Nephron progenitor cell (in vitro differentiated cells): ENCODE measurements at places on chromosomes 1 and 21.
A peak's percentile ranks its signal among the peaks of the same experiment; 100 is the strongest.

DNA sequence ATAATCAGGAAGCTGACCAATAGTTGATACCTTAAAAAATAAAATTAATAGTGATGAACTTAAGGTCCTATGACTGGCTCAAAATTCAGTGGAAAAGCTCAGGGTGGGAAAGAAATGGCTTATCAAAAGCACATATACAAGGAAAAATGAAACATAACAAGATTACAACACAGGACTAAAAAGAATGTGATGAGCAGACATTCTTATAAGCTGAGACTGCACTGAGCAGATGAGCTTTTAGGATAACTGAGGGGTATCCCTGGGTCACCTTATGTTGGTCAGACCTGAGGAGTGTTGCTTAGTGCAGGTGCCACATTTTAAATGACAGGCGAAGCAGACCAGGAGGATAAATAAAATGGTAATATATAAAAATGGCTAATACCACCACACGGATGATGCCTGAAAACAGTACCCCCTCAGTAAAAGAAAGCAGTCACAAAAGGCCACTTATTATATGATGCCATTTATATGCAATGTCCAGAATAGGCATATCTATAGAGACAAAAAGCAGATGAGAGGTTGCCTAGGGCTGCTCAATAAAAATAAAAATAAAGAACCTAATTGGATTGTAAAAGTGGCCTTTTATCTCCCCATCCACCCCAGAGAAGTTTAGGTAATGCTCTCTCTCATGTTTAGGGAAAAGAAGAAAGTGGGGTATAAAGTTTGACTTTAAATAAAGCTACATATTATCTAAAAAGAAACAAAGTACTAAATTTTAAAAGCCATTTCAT is 163.9 kb downstream of the SLC45A1 start:
- no peak for DNase-seq

- DNase-seq, result no peak
Observed at GRCh38 chr1:109595531-109595930, 23.9 kb downstream of the GNAT2 start.

- peak; percentile 56 for DNase-seq
Observed at GRCh38 chr21:45318556-45319404, 31.1 kb upstream of the POFUT2 start.

DNA sequence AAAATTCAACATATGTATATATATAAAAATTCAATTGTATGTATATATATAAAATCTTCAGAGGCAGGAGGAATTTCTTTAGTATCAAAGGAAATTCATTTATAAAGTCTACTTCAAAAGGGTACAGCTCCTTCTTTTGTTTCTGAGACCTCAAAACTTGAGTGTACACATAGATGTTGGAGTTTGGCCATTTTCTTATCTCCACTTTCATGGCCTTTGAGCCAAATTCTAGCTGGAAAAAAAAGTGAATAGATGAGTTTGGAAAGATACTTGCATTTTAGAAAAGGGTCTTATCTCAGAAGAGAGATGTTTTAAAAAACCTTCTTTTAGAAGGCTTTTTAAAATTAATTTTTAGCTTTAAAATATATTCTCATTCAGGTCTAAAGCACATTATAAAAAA is 103.2 kb downstream of the ATF6 start:
- no peak for DNase-seq

DNA sequence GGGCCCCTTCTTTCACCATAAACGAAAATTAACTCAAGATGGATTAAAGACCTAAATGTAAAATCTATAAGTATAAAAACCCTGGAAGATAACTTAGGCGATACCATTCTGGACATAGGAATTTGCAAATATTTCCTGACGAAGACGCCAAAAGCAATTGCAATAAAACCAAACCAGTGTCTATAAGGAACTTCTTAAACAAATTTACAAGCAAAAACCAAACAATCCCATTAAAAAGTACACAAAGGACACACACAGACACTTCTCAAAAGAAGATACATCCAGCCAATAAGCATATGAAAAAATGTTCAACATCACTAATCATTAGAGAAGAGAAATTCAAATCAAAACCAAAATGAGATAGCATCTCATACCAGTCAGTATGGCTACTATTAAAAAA is 78.8 kb upstream of the C1orf105 start:
- DNase-seq, result no peak

DNA sequence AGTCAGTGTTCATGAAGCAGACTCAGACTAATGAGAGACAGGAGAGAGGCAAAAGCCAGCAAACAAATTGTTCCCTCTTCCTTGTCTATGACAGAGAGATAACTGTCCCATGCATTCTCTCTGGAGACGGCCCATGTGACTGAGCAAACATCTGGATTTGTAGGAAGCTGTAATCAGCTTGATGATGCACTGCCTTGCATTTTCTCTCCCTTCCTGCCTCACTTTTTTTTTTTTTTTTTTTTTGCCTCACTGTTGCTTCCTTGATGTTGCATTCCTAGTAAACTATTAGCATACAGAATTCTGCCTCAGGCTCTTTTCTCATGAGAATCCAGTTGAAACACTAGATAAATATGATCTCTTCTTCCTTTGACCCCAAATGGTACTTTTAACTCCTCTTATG is 134.5 kb downstream of the HHIPL2 start:
- no peak for DNase-seq

DNA sequence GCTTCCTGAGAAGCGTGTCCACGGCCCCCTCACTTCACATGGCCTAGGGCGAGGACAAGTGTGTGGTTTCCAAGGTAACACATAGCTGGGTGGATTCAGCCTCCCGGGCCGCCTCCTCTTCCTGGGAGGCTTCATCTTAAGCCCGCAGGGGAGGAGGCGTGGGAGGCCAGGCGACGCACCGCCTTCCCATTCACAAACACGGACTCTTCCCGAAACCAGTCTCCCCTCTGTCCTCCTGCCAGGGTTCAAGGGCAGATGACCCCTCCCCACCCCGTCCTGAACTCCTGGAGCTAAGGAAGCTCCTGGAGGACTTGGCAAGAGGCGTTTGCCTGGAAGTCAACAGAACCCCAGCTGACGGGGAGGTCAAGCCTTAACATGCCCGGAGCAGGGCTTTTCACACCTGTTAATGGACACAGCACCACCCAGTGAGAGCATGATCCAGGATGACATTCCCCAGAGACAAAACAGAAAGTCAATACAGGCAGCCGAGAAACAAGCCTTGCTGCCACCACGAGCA is 56.7 kb downstream of the KCNN3 start:
- DNase-seq, result peak; percentile 42

GRCh38 chr21:33293136-33293535 is 27.0 kb downstream of the IL10RB start:
- DNase-seq, result no peak

- no peak for DNase-seq
Observed at GRCh38 chr1:20356850-20357459, 66.3 kb downstream of the VWA5B1 start.

- no peak for DNase-seq
Observed at GRCh38 chr1:87204921-87205320, 123.8 kb upstream of the LMO4 start.

- DNase-seq, result no peak
Observed at GRCh38 chr1:229323201-229323600, 19.6 kb downstream of the CCSAP start.

- no peak for DNase-seq
Observed at GRCh38 chr1:236663934-236664333, 22.4 kb upstream of the ACTN2 start.

DNA sequence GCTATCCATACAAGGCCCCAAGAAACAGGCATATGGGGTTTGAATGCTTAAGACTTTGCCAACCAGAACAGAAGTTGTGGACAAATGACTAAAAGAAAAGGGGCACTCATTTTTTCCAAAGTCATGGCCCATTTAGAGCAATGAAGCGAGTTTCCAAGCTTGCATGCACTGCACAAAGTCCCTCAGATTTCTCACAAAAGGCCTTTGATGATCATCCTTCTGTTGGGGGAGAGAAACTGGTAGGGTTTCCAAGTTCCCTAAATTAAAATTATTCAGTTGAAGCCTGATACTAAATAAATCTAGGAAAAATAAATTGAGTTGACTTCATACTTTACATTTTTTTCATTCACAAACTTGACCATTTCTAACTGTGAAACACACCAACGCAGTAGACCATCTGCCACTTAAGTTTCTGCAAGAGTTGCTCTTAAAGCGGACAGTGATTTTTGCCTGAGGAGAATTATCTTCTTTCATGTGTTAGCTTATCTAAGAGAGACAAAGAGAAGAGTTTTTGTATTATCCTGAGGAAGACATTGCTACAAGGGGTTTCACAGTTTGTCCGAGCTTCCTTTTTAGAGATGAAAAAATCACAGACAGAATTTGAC is 139.2 kb downstream of the SEC16B start:
- no peak for DNase-seq

DNA sequence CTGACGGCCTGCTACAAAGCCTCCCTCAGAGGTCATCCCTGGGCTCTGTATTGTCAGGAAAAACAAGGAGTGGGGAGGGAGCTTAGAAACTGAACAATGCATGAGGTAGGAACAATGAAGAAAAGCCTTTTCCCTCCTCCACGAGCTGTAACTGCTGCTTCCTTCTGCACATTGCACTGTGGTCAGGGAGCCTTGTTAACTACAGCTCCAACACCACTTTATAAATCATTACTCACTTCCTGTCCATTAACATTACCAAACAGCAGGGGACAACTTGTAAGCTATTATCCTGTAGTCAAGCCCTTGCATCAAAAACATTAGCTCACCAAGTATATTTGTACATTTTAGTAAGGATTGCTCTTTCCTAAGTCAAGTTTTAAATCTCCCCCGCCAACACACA is 336.0 kb upstream of the NR5A2 start:
- DNase-seq, result no peak

- no peak for DNase-seq
Observed at GRCh38 chr1:191875994-191876393, 282.3 kb upstream of the RGS18 start.

- DNase-seq, result no peak
Observed at GRCh38 chr1:3773572-3774275, 1.2 kb downstream of the SMIM1 start.

DNA sequence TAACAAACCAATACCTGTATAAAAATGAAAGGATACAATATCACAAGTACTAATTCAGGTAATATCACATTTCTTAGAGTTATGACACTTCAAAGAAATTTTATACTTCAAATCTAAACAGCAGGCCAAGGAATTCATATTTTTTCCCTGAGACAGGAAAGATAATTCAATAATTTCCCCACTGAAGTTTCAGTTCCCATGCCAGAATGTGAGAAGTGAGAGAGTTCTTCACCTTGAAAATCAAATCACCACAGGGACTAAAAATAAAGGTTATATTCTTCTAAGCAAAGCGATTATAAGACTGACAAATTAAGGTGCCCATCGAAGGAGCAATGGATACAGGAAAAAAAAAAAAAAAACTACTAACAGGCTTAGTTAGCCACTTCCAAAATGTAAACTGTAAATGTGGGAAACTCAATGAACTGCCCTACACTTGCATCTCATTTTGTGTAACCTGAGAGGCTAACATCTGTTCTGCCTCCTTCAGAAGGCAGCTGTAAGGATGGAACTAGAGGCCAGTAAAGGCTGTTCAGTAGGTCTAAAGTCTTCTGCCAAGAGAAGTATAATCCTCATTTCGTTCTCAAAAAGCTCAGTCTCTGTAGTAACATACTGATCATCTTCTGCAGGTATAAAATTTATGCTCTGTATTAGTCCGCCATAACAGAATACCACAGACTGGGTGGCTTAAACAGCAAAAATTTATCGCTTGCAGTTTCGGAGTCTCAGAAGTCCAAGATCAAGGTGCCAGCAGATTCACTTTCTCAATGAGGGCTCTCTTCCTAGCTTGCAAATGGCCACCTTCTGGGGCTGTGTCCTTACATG is 127.8 kb downstream of the RERE start:
- no peak for DNase-seq

DNA sequence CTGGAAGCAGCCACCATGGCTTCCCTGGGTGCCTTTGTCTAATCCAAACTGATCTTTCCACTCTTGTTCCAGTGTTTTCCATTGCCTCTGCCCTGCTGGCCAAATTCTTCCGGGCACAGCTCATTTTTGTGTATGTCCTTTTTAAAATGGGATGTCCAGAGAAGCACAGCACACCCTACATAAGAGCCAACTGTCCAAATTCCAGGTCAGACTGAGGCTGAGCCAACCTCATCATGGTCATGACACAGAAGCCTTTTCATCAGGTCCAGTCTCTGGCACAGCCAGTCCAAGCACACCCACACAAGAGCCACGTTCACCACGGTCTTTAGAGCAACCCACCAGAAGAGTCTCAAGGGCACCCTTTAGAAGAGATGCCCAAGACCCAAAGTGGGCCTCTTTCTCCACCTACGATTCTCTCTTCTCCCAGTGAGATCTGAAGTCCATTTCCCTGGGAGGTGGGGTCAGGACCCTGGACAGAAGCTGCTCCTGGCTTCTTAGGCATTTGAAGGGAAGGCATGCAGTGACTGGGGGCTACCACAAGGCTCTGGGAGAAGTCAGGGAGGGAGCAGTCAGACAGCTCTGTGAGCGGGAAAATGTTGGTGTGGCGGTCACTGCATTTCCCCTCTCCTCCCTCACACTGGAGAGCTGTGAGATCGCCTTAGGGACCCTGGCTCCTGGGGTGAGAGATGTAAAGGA is 53.2 kb downstream of the SYT2 start:
- DNase-seq, result peak; percentile 82

DNA sequence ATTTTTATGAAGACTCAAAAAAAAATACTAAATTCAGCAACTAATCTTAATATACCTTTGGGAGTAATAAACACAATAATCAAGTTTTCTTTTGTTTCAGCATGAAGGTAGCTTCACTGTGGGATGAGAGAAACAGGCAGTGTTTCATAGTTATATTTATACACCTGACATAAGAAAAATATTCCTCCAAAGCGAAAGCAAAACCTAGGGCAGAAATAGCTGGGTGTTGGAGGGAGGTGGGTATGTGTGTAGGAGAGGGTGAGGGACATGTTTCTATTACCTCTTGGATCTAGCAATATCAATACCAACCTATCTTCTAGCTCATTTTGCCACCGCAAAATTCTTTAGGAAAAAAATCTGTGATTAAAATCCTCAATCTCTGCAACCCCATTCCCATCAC is 24.9 kb upstream of the MAN1A2 start:
- no peak for DNase-seq

DNA sequence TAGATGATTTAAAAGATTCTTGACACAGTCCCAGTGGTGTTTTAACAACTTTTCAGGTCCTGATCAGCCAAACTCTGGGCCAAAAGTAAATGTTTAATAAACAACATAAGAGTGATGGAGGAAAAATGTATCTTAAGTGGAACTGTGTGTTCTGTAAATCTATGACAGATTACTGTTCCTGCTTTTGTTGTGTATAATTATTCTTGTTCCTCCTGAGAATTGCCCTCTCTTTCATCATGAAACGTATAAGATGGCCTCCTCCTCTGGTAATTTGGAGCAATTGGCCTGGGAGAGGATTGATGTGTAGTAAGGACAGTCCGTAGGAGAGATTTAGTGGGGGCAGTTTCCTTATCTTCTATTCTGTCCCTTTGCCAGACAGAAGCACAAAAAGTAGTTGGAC is 34.5 kb downstream of the GALNT2 start:
- DNase-seq, result no peak

- no peak for DNase-seq
Observed at GRCh38 chr1:151616505-151616849, 4.6 kb downstream of the SNX27 start.

- DNase-seq, result no peak
Observed at GRCh38 chr1:32886828-32887414, 630 bp downstream of the HPCA start.

- no peak for DNase-seq
Observed at GRCh38 chr21:35575280-35575915, 484.9 kb downstream of the SETD4 start.
